ENCODE measurements at places on chromosomes 16 and 17. TPM values are rescaled to one million over a fixed set of nuclear protein-coding genes. Genes with fewer than 3 reads are reported as not detected.

The POLG2 gene
- 9.7 TPM for polyA plus RNA-seq

The TP53TG3B gene
- not detected for polyA plus RNA-seq

The CMTM2 gene
- 0.32 TPM for polyA plus RNA-seq

DNA sequence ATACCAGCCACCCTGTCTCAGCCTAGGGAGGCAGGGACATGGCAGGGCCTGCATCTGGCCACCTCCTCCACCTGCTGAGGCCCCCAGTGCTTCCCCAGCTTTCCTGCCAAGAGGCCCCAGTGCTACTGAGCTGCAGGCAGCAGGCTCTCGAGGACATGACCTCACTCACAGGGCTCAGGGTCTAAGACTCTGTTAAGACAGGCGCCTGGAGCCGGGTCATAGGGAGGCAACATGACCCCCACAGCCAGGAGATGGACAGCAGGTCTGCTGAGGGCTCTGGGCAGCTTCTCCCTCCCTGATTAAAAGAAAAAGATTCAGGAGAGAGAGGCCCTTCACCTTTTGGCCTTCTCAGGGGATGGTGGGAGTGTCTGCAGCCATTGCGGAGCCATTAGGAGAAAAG is 23.2 kb upstream of the FASN start:
- peak; percentile 9 for DNase-seq

- DNase-seq = peak; percentile 91
Measured at GRCh38 chr17:21287703-21288449, 3.4 kb downstream of the MAP2K3 start.

DNA sequence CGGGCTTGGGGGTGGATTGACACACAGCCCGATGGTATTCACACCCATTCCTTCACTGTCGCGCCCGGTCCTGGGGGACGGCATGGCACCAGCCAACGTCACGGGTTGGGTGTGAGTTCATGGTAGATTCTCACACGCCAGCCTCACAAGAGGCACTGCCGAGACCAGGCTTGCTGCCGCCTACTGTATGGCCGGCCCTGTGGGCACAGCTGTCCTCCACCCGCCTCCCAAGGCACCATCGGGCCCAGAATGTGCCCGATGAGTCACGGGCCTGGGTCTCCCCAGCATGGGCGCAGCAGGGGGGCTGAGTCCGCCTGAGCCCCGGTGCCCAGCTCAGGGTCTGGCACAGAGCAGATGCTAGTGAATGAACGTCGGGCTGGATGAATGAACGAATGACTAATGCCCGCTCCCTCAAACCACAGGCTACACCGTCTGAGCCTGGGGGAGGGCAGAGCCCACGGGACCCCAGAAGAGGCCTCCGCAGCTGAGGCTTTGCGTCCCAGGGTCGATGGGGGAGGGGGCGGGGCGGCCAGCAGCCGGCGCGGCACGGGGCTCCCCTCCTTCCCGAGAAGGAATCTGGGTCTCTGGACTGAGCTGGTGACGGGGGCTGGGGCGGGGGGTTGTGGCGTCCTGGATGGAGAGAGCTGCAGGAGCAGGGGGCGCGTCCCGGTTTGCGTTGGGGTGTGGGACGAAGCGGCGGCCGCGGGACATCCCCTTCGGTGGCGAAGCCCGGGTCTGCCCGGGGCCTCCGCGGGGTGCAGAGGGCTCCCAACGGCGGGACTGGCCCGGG is 829 bp downstream of the PITPNM3 start:
- peak; percentile 50 for DNase-seq

The ACSM5 gene
- 3.3 TPM for polyA plus RNA-seq

The TBC1D3K gene
- not detected for polyA plus RNA-seq

- DNase-seq = peak; percentile 46
Measured at GRCh38 chr16:17271687-17272086, 199.1 kb downstream of the XYLT1 start.

DNA sequence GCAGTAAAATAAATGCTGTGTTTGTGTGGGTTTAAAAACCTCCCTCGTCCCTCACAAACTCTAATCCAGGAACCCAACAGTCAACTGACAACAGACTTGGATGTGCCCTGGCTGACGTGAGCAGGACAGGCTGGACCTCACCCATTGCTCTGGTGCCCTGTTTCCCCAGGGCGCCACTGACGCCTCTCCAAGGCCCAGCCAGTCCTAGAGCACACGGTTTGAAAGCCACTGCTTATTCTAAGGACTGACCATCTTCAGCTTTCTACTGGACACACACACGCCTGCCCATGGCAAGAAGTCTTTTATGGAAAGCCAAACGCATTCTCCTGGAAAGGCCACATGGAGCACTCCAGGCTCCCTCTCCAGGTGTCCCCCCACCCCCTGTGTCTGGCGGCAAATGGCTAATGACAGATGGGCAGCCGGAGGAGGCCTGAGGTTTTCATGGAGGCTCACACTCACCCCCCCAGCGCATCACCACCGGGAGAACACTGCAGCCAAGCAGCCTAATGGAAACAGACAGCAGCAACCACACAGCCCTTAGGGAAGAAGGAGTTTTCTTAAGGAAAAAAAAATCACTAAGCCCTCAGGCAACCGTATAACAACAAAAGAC is 319.2 kb downstream of the SOX9 start:
- DNase-seq = no peak

GRCh38 chr17:67421869-67422273 is 44.8 kb downstream of the PITPNC1 start:
- DNase-seq = no peak

GRCh38 chr17:66337866-66338485 is 35.6 kb downstream of the PRKCA start:
- DNase-seq = no peak

The RGS11 gene
- 3.4 TPM for polyA plus RNA-seq

GRCh38 chr16:74747-75334 is 2.4 kb upstream of the RHBDF1 start:
- DNase-seq = no peak

The TBC1D3C gene
- not detected for polyA plus RNA-seq

DNA sequence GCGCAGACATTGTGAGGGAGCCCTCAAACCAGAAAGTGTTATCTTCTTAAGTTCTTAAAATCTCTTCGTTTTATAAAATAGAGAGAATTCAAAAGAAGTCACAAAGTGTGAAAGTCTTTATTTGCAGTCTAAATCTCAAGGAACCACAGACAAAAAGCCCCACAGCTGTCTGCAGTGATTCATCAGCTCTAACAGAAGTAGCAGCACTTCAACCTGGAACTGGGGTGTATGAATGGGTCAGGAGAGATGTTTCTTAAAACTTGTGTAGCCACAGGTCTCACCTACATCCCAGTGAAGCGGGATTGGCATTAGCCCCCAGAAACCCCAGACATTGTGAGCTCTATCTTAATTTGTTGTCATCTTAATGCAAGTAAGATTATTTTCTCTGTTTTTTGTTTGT is 61.1 kb downstream of the CDYL2 start:
- no peak for DNase-seq

GRCh38 chr17:2688351-2689342 is 22.9 kb downstream of the CLUH start:
- DNase-seq = peak; percentile 34

DNA sequence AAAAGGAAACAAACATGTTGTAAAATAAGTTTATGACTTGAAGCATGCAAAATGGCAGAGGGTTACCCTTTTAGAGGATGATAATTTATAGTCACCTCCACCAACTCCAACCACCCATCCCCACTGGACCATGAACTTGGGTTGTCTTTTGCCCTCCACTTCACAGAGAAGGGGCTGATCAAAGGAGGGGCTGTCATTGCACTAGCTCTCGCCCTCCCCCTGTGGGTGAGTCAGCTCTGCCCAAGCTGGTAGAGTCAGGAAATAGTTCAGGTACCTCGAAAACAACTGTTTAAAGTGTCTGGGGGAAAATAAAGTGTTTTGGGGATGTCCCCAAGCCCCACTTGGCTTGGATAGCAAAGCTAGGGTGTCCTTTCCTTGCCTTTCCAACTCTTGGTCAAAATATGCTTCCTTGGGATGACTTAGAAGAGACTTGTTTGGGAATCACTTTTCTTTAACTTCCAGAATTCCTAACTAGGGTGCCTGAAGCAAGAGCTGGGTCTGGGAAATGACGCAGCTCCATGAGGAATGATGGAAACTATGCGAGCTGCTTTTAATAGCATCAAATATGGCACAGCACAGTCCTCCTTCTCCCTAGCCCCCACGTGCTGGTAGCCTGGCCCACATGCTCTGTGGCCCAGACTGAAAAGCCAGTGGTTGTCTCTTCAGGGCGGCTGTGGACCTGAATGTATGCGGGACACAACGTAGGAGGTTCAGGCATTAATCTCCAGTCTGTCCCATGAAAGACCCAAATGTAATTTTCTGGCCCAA is 40.7 kb downstream of the TBX4 start:
- DNase-seq = no peak

The ASIC2 gene
- 3.2 TPM for polyA plus RNA-seq

GRCh38 chr16:86020971-86021370 is 122.0 kb downstream of the IRF8 start:
- DNase-seq = no peak
